SJCRH30 (cell line): ENCODE measurements at places on chromosomes 2 and 18. TPM values are rescaled to one million over a fixed set of nuclear protein-coding genes. Genes with fewer than 3 reads are reported as not detected.

GRCh38 chr2:207683879-207684627 lies 27.4 kb upstream of the CCNYL1 start:
- no peak for DNase-seq

DNA sequence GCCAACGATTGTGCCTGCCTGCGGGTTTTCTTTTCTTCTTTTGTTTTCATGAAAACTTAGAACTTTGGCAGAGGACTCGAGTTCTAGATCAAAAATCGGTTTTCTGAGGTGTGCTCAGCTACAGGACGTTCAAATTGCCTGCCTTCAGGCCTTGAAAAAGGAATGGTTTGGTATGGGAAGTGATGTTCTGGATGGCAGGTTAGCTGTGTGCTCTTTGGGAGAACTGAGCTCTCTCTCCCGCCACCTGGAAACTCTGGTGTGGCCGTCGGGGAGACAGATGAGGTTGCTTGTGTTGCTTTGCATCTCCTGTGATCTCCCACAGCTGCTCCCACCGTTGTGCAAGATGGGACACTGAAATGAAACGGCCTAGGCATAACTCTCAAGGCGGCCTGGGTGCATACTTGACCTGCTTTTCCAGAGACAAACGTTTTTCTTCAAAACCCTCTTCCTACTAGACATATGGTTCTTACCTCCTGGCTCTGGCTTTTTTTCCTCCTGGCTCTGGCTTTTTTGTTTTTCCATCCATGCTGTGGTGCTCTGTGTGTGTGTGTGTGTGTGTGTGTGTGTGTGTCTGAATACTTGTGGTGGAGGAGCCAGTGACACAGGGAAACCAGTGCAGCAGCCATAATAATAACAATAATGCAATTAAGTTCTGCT lies 2.0 kb downstream of the FMNL2 start:
- DNase-seq: peak; percentile 26

KRTCAP3 gene
- 0.24 and 1.2 TPM in 2 replicates for total RNA-seq

TMEM17 gene
- 0.40 and 0.51 TPM in 2 replicates for total RNA-seq

GRB14 gene
- total RNA-seq: not detected in 2 replicates

ALK gene
- total RNA-seq: 56.4 and 59.6 TPM in 2 replicates

GRCh38 chr2:234304950-234305349 lies 191.9 kb downstream of the ARL4C start:
- DNase-seq: no peak

DNA sequence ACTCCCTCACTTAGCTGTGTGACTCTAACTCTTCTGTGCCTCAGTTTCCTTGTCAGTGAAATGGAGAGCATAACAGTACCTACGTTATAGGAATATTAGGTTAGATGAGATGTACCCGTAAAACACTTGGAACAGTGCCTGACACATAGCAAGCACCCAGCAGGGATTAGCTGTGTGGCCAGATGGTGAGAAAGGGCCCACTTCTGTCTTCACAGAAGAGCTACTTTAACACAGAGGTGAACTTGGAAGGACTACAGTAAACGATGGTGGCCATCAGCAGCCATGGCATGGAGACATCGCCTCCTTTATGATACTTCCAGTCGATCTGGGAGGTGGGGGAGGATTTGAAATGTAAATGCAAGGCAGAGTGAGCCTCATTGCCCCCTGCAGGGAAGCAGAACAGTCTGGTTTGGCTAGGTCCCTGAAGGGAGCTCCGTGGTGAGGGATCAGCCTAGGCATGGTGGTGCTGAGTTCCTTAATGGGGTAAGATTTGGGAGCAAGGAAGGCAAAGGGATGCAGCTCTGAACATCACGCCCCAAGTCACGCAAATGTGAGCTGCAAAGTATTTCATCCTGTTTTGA lies 101.7 kb upstream of the ALPP start:
- no peak for DNase-seq

DNA sequence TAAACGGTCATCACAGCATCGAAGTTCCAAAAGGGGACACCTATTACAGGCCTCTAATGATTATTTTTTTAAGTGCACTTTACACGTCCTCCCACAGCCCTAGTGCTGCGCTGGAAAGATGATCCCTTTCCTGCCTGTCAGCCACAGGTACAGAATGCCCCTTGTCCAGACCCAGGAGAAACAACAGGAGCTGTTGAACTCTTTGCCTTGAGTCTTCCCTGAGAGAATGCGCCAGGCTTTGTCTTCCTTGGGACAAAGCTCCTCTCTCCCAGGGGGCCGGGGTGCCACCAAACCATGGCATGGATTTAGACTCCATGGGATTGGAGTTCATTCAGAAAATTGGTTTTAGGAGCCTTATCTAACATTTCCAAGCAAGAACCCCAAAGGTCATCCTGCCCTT lies 319.0 kb upstream of the SOX11 start:
- peak; percentile 68 for DNase-seq

GAL3ST2 gene
- not detected in 2 replicates for total RNA-seq

- no peak for DNase-seq
These were observed 13.8 kb upstream of the KCNS3 start for GRCh38 chr2:17864676-17865075.

DNA sequence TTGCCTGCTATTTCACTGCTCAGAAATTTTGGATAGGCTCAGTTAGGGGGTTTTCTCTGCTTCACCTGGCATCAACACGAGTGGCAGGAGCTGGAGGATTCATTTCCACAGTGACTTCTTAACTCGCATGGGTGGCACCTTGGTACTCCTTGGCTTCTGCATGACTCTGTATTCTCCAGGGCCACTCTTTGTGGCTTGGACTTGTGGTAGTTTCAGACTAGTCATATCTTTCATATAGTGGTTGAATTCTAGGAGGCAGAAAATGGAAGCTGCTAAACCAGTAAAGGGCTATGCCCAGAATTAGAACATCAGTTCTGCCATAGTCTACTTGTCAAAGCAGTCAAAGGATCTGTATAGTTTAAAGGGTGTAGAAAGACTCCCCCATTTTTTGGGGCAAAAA lies 6.8 kb downstream of the MAIP1 start:
- no peak for DNase-seq

TFCP2L1 gene
- total RNA-seq: 0.05 and 0.08 TPM in 2 replicates

GRCh38 chr2:125107446-125107845 lies 1082.4 kb downstream of the CNTNAP5 start:
- DNase-seq: no peak

- DNase-seq: no peak
These were observed 24.3 kb upstream of the BCL11A start for GRCh38 chr2:60577682-60578283.

GRCh38 chr2:233290051-233290845 lies 17.4 kb upstream of the SAG start:
- no peak for DNase-seq

DNA sequence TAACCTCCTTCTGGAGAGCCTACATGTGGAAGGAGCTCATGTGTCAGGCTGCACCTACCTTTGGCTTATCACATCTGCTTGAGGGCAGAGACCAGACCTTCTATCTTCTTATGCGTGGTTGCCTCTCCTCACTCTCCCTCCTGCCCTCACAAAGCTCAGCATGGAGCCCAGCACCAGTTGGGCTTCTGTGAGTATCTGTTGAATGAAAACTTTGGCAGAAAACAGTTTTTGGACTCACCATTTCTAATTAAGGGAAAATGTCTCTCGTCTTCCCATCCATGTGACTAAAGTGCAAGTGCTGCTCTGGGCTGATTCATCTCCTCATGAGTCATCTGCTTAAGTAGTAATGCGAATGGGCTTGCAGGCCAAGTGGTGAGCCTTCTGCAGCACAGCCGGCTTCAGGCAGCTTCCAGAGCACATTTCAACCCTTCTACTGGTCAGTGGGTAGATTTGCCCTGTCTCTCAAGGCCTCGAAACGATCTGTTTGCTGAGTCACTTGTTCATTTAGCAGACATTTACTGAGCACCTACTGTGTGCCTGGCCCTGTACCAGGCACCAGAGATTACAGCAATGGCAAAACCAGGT lies 102.6 kb downstream of the VSNL1 start:
- peak; percentile 45 for DNase-seq
